ENCODE measurements at places on chromosomes 4 and X.
A peak's percentile ranks its signal among the peaks of the same experiment; 100 is the strongest.

- no peak for DNase-seq
These were observed 562.8 kb downstream of the FSTL5 start for GRCh38 chr4:161601011-161601410.

- DNase-seq: no peak
These were observed 3.5 kb downstream of the TMEM271 start for GRCh38 chr4:572594-572993.

- no peak for DNase-seq
These were observed 13.1 kb upstream of the SLC9B1 start for GRCh38 chr4:103032574-103032973.

- no peak for DNase-seq
These were observed 9.4 kb upstream of the ADD1 start for GRCh38 chr4:2834001-2834921.

DNA sequence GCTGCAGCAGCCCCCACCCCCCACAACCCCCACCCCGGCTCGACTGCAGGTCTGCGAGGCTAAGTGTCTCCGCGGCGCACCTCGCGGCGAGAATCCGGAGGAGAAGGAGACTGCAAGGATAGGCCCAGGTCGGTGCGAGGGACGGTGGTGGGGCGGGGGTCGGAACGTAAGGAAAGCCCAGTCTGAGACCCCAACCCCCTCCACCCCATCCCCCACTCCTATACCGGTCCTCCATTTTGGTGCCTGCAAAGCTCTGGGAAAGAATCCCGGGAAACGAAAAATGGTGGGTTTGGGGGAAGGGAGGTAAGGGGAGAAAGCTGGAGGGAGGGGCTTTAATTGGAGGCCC, 614 bp downstream of the BEX3 start:
- no peak for DNase-seq

- DNase-seq: no peak
These were observed 14.6 kb downstream of the SDAD1 start for GRCh38 chr4:75976177-75976576.

- no peak for DNase-seq
These were observed 50.9 kb downstream of the USP26 start for GRCh38 chrX:133045986-133046385.

- no peak for DNase-seq
These were observed 64.0 kb downstream of the NBDY start for GRCh38 chrX:56793112-56793430.

DNA sequence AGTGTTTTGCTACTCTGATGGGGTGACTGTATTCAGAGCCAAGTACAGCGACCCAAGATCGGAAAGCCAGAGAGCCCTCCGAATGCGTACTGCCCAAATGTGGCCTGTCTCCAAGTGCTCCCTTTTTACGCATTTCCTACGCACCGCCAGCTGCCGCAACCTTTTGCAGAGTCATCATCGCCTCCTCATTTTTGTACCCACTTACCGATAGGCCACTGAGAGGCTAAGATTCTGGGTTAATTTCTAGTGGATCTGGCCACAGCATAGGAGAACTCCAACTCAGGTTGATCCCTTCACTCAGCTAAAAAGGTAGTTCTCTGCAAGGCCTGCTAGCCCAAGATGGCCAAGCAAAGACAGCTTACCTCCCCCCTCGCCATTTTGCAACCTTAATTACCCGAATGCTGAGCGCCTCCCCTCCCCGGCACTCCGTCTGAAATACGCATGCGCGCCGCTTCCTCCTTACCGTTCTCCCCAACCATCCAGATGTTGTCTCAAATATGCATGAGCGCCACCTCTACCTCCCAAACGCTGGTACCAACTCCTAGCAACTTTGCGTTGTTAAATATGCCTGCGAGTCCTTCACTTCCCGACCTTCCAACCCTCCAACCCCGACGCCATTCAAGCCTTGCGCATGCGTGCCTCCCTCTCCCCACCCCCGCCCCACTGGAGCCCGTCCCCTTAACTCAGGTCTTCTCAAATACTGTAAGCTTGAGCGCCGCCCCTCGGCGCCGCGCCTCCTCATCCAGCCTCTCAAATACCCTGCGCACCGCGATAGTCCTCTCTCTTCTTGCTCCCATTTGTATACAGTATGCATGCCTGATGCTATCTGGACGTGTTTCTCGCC, 11.8 kb upstream of the ZCCHC13 start:
- DNase-seq: peak; percentile 77

DNA sequence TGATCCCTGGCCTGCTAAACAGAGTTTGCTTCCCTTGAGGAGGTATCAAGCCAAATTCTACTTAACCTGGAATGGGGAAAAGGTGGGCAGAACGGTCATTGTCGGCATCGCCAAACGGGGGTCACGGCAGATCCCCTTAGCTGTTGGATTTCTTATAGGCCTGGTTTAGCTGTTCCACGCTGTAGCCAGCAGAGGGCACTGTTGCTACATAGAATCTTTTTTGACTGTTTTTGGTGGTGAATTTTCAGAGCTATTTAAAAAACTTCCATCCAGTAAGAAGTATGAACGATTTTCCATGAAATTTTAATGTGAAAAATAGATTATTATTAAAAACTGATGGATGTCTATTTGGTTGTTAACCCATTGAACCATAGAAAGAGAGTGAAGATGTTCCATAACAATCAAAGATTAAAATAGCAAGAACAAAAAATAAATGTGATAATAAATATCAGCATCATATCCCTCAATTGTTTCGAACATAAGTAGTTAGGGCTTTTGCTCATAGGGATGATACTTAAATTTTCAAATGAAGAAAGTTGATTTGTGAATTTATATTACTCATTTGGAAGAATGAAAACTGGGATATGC, 56.6 kb downstream of the LINC00632 start:
- DNase-seq: peak; percentile 34

DNA sequence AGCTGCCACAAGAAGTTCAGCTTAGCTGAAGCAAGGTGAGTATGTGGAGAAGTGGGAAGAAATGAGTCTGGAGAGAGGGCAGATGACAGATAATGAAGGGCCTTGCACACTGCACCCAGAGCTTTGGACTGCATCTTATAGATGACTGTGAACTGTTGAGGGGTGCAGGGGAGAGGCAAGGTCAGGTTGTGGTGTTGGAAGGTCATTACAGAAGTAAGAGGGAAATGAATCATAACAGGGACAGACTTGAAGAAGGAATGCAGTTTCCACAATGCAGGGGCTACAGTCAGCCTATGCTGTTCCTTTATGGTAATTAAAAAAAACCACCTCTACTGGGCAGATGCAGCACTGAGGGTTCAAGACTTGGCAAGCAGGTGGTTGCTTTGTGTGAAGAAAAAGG, 4.8 kb upstream of the IGFBP7 start:
- DNase-seq: no peak

DNA sequence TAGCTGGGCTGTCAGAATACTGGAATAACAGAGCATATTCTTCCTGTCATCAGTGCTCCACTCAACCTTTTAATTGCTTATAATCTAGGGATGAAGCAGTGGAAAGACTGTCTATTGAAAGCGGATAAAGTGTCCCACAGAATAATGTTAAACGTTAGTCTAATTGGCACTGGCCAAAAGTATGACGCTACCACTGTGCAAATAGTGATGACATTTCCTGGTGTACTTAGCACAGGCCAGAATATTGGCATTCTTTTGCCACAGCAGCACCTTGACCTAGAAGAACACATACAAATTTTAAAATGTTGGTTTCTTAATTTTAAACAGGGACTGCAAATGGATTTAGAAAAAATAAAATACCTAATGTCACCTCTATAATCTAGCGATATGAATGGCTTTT, 635.2 kb upstream of the SPANXN1 start:
- DNase-seq: no peak

GRCh38 chr4:166257891-166258290, 384.9 kb downstream of the TLL1 start:
- no peak for DNase-seq

- no peak for DNase-seq
These were observed 34.1 kb downstream of the FNIP2 start for GRCh38 chr4:158802914-158803313.

- no peak for DNase-seq
These were observed 169.9 kb downstream of the ZNF330 start for GRCh38 chr4:141390571-141390970.

DNA sequence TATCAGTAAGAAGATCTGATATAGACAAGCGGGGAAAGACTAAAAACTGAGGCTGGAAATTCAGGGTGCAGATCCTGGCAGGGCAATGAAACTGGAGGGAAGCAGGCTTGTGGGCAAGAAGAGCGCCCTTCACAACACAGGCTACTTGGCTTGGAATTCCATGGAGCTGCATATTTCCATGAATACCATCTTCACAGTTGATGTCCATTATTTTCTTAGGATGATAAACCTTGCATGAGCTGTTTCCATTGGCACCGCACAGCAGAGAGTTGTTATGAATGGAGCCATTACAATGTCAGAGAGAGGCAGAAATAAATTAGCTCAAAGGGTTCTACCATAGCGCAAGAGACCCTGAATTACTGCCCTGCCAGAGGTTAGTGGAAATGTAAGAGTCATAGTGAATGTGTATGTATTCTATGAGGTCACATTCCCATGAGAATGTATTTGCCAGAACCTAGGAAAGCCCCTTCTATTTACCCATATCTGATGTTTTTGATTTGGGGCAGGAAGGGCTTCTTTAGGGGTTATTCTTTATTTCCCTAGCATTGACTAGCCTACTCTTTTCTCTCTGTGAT, 215.6 kb downstream of the PALLD start:
- no peak for DNase-seq

DNA sequence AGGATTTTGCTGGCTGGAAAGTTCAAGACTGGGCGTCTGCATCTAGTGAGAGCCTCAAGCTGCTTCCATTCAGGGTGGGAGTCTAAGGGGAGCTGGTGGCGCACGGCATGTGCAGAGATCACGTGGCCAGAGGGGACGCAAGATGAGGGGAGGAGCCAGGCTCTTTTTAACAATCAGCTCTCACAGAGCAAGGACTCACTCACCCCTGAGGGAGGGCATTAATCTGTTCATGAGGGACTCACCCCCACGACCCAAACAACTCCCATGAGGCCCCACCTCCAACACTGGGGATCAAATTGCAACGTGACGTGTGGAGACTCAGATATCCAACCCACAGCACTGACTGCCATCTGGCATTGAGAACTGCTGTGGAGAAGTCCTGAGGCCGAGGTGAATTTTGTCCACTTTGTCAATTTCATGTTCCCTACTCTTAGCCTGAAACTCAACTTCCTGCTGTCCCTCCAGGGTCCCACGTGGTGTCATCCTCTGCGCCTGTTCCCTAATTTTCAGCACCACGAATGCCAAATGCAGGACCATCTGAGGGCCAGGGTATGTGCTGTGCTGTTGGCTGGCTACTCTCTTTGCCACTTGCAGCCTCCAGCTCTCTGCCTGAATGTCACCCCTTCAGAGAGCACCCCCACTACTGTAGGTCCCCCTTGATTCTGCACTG, 5.6 kb downstream of the ZFP92 start:
- DNase-seq: no peak

DNA sequence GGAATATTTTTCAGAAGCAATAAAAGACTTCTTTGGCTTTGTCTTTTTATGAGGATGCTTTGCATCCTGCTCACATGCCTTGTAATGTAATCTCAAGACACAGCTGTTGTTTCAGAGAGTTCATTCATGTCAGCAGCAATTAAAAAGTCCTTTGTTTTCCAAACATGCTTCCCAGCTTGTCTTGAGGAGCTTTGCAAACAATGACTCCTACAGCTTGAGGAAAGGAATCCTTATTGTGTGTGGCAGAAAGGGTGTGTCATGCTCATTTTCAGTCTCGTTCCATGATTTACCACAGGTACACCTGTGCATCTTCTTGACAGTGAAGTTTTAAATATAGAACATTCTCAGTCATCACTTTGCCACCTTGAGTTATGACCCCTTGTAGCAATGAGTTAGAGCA, 139.2 kb upstream of the AADAT start:
- no peak for DNase-seq

DNA sequence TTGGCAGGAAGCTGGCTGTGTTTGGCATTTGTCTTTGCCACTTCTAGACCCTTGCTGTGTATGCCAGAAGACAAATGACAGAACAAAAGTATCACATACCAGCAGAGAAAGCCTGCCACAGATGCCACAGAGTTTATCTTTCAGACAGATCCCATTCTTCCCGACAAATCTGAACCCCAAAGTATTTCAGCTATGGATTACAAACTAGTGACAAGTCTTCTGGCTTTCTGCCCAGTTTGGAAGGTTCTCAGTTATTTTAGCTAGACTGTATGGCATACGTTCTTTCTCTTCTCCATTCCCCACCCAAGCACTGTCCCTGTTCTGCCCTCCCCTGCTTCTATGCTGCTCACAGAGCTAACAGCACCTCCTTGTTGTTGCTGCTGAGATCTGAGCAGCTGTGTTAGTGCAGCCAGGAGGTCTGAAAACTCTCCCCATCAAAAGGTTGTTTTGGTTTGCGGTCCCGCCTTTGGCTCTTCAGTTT, 236.7 kb downstream of the FRAS1 start:
- no peak for DNase-seq

DNA sequence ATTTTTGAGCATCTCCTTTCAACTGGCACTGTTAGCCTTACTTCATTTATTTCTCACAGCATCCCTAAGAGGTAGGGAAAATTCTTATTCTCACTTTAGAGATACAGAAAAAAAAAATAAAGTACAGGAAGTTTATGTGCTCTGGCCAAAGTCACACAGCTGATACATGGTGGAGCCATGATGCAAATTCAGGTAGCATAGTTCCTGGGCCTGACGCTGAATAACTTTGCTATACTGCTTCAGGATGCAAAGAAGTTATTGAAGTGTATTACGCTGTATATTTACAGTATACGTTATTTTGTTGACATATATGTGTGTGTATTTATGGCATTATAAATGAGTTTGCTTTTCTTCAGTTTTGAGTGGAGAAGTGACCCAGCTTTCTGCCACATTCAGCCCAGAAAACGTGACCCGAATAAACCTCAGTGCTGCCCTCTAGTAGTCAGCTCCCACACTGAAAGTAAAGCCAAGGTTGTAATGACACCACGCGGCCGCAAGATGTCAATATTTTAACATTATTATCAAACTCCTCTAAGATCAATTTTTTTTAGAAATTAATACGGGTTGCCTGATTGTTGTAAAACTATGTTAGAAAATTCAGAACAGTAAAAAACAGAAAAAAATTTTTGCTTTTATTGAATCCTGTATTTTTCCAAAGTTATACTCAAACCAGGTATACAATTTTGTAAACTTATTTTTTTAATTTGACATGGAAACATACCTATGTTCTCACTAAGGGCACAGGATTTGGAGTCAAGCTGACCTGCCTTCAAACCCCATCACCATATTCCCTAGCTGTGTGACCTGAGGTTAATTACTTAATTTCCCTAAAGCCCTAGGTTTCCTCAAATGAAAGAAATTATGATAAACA, 3.8 kb upstream of the GUCY2F start:
- peak; percentile 60 for DNase-seq

DNA sequence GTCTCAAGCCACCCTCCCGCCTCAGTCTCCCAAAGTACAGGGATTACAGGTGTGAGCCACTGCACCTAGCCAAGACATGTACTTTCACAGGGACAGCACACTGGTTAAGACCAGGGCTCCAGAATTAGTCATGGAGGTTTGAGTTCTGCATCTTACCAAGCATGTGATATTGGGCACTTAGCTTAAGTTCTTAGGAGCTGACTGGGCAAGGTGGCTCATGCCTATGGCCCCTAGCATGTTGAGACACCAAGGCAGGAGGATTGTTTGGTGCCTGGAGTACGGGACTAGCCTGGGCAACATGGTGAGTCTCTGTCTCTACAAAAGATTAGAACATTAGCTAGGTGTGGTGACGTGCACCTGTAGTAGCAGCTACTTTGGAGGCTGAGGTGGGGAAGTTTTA, 2.6 kb upstream of the TMEM192 start:
- no peak for DNase-seq

- no peak for DNase-seq
These were observed 31.4 kb downstream of the CXorf58 start for GRCh38 chrX:23939203-23939602.
